GM06990 (cell line): ENCODE measurements at places on chromosomes 12 and 14.

GRCh38 chr12:64673490-64674169, 63.3 kb downstream of the RASSF3 start:
- no peak for DNase-seq

- no peak for DNase-seq
Observed at GRCh38 chr12:45615268-45615667, 114.2 kb upstream of the ARID2 start.

DNA sequence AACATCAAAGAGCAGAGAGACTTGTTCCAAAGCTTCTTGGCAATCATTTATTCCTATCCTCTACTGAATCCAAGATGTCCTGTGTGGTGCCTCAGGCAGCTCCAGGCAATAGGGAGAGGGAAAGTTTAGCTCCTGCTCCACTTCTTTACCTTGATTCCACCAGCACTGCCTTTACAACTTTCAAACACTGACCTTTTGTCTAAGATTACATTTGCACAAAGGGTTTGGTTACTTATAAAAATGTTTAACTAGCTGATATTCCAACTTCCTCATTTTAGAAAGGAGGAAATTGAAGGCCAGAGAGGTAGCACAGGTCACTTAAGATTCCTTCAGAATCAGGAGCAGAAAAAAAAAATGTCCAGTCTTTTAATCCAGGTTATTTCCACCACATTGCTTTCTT, 192.7 kb downstream of the BTG1 start:
- DNase-seq: no peak

- no peak for DNase-seq
Observed at GRCh38 chr12:52293926-52294325, 2.6 kb upstream of the KRT81 start.

DNA sequence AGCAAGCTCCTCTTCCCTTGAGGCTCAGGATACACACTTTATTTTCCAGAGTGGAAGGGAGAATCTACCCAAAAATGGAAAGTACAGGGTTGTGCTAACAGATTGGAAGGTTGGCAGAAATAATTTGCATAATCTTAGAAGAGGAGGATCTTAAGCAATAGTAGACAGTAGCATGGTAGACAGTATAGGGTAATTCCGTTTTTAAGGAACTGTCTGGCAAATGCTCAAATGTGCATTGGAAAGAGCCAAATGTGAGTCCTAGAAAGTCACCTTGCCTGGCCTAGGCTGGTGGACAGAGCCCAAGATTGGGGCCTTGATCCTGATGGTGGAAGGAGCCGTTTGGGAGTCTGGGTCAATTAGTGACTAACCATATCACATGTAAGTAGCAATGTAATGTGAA, 13.1 kb upstream of the CARMIL3 start:
- DNase-seq: no peak

GRCh38 chr12:66920205-66920604, 241.3 kb upstream of the GRIP1 start:
- DNase-seq: no peak

- no peak for DNase-seq
Observed at GRCh38 chr12:44372259-44372658, 503.9 kb downstream of the NELL2 start.

DNA sequence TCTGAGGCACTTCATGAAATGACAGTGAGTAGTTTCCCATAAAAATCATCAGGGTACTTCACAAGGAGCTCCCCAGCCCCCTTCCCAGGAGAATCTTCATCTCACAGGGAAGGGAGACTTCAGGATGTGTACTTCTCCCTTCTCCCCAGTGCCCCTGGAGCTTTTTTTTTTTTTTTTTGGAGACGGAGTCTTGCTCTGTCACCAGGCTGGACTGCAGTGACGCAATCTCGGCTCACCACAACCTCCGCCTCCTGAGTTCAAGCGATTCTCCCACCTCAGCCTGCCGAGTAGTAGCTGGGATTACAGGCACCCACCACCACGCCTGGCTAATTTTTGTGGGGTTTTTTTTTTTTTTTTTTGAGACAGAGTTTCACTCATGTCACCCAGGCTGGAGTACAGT, 10.4 kb downstream of the ITPK1 start:
- no peak for DNase-seq

DNA sequence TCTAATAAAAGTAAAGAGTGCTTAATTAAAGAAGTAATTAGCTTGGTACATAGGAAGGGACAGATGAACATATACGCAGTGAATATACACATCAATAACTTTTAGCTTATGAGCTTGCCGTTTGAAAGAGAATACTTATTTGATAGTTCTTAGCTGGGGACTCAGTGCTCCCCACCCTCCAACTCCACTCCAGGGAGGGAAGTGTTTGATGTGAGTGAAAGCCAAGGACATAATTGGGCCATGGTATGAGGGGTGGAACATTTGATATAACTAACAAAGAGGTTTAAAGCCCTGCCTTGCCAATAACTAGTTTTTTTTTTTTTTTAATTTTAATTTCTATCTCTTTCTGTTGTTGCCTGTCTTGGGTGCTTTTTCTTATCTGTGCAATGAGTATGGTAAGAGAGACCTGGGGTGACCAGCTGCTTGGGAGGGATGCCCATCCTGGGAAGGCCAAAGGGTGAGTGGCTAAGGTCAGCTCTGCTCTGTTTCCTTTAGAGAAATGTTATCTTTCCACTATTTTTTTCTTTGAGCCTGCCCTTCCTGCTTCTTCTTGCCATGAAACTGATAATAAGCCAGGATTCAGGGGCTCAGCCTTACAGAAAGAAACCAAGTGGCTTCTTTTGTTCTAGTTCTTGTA, 132.8 kb upstream of the CPSF6 start:
- DNase-seq: no peak

- peak; percentile 19 for DNase-seq
Observed at GRCh38 chr14:69242311-69243224, 17.4 kb upstream of the GALNT16 start.

DNA sequence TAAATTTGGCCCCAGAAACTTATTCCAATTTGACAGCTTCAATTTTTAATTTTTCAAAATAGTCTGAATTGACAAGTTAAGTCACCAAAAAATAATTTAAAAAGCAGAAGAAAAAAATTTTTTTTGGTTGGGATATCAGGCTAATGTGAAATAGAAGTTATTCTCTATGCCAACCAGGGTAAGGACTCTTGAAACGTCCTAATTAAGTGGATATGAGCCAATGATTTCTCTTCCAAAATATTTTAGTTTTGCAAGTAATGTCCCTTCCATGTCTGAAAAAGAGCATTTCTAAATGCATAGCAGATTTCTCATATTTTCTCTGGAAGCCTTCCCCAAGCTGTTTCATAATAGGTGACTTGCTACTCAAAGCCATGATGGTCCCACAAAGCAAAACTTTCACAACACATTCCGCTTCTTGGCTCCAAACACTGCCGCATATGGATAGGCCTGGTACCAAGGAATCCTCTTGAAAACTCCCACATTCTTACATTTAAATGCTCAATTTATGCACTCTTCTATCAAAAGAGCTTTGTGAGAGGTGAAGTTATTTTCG, 65.1 kb downstream of the SIX6 start:
- no peak for DNase-seq

DNA sequence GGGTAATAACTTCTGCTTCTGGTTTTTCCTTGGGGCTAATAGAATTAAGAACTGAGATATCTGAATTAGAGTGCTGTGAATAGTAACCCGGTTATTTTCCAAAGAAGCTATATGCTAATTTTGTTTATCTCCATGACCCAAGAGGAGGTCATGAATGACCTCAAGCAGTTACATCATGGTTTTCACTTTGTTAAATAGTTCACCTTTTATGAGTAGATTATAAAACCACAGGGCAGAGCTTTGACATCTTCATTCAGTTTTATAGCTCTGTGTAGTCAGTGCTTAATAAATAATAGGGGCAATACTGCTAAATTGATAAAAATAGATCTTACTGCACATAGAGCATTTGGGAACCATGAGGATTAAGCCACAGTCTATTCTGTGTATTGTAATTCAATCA, 462.2 kb downstream of the LRIG3 start:
- no peak for DNase-seq

DNA sequence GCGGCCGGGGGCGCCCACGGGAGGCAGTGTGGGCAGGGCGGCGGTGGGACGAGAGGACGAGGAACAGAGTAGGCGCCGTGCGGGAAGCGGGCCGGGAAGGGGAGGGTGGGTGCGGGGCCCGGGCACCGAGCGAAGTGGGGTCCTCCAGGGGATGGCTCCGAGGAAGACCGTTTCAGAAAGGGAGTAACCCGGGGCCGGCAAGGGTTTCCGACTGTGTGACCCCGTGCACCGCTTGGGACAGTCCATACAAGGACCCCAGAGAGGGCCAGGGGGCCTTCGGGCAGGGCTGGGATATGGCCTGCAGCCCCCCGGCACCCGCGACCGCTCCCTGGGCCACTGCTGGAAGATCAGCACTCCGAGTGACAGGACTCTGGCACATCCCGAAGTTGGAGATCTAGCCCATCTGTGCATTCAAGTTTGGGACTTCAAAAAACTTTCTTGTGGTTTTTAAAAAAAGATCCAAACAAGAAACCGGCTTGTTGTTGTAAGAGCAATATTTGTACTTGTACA, 448 bp downstream of the TSPAN9 start:
- no peak for DNase-seq

- DNase-seq: no peak
Observed at GRCh38 chr12:78398750-78399149, 465.8 kb upstream of the SYT1 start.

DNA sequence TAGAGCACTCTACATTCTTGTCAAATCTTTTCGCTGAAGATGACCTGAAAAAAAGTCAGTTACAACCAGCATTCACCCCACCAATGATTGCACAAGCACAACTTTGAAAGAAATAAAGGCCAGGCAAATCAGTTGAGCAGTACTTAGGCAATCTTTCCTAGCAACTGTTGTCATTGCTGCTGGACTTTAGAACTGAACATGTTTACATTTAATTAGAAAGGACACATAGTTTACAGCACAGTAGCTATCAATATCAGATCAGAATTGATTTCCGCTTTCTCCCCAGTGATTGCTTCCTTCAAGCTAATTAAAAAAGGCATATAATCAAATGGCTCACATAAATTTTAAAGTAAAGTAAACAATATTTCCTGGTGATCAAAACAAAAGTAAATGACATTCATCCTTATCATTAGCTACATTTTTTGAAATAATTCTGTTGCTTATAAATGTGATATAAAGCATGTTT, 128.4 kb downstream of the FOXA1 start:
- no peak for DNase-seq

- no peak for DNase-seq
Observed at GRCh38 chr14:96576937-96577336, 74.8 kb downstream of the PAPOLA start.

DNA sequence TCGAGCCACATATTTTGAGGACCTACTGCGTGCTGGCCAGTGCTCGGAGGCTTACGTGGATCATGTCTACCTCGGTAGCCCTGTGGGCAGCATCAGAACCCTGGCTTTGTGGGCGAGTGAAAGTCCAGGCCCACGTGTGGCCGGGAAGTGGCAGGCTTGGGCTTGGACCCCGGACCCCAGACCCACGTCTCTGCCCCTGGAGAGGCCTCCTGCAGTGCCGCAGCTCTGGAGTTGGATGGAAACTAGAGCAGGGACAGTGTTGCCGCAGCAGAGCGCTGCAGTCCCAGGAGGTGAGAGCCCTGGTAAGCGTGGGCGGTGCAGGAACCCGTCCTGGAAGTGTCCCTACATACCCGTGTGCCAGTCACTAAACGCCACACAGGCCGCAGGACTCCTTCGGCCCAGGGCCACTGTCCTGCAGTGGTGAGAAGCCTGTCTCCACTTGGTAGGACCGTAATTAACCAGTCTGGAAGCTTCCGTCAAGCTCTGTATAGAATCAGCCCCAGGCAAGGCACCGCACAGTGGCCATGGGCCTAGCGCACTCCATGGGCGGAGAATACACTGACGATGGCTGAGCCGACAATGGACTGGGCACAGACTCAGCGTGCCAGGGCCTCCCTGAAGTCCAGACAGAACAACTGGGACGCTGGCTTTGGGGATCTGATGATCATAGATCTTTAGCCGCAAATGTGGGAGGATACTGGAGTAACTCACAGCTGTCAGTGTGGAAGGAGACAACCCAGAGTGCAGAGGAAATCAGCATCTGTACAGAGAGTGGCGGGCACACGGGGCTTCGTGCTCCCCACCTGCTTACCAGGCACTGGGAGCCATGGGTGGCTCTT, 219.5 kb downstream of the KIF26A start:
- DNase-seq: no peak

- DNase-seq: no peak
Observed at GRCh38 chr14:95137804-95138167, 19.5 kb downstream of the DICER1 start.

- no peak for DNase-seq
Observed at GRCh38 chr12:49369411-49370145, 2.3 kb downstream of the SPATS2 start.

- DNase-seq: no peak
Observed at GRCh38 chr12:119589634-119590033, 3.9 kb upstream of the TMEM233 start.

DNA sequence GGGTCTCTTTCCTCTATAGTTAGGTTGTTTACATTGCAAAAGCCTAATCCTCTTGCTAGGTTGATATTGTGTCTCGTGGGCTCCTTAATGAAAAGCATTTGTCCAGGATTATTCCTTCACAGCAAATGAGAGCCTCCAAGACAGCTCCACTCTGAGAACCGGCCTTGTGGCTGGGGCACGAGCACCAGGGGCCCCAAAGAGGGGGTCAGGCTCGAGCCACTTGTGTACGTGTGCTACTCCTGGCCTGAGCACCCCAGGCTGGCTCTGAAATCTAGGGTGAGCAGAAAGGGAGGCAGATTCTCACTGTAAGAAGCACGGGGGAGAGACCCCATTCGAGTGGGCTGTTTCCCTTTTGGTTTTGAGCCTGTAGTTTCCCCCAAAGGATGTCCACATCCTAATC, 45.0 kb upstream of the FZD10 start:
- no peak for DNase-seq

GRCh38 chr12:104340177-104340576, 36.6 kb downstream of the EID3 start:
- DNase-seq: no peak

DNA sequence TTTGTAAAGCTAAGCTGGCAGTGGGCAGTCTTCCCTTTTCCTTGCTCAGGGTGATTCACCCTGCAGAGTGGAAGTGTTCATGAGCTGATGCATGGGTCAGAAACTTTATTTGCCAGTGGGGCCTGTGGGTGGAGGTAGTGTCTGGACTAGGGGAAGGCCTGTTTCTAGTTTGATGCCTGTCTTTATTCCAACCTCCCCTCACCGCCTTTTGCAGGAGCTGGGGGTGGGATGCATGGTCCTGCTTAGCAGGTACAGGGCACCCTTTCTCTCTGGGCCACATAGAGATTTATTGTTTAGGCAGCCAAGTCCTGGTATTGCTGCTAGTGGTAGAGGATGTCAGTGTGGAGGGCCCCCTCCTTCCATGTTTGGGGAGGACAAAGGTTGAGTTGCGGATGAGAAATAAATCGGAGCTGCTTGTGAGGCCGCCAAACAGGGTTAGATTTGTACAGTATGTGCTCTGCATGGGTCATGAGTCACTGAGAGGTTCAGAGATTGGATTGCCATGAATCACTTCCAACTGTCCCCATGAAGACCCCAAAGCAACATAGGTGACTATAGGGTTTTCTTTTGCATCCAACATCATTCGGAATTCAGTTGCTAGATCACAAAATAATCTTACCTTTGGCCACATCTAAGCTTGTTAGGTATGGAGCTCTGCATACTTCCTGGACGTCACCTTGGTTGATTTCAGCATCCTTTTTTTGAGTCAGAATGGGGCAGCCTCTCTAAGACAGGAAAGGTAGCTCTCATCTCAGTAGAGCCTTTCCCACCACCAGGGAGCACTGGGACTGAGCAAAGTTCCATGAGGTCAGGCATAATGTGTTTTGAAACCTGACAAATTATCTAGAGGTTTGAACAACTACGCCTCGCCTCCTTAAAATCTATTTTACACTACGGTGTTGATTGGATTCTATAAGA, 8.8 kb downstream of the SMOC1 start:
- DNase-seq: no peak
